ENCODE measurements at places on chromosomes 12 and 14.

DNA sequence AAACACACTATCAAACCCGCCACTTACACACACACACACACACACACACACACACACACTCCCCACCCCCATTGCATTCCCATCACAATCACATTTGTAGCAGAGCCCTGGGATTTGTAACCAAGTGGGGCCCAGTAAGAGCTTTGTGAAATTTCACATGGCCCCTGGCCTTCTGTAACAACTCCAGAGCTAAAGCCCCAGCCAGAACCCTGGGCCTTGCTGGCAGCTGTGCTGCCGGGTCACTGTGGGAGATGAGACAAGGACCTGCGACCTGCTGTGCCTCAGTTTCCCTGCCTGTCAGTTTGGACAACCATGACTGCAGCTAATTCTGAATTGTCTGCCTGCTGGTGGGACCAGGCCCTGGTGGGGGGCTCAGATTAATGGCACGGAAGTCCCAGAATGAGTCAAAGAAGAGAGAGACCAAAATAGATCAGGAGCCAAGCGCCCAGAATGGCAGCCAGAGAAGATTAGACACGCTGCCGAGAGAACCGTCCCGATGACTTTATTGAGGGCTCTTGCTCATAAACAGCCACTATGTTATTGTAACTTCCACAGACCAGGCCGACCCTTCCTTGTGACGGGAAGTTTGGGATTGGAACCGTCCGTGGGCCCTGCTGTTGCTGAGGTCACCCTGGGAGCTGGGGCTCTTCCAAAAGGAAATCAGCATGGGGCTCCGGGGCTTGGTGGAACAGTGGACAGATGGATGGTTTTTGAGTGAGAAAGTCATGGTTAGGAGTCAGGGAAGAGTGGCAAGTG lies 123.1 kb downstream of the ZFP36L1 start:
- DNase-seq = no peak

DNA sequence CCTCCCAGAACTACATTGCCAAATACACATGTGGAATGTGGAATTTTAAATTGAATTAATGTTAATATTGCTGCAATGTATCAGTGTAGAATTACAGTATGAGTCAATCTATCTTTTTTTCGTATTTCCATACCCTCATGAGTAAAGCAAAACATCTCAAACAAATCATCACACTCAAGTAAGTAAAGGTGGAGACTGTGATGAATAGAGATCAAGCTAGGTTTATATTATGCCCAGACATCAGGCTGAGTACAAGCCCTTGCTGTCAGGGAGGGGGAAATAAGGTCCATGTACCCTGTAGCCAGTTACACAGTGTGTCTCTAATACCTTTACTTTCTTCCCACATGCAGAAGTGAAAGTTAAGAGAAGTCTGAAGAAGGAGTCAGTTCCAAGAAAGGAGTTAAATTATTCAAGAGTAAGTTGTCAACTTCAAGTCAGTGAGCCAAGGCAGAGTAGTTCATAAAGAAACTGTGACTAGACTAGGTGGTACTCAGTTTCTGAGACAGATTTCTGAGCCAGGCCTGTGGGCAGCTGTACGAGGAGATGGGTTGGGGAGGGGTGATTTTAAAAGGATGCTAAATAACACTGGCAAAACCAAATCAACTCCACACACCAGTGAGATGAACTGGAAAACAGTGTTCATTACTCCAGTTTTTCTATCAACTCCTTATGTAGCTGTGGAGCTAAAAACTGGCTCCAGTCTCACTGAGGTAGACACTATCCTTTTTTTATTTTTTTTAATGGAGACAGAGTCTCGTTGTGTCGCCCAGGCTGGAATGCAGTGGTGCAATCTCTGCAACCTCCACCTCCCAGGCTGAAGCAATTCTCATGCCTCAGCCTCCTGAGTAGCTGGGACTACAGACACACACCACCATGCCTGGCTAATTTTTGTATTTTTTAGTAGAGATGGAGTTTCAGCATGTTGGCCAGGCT lies 23.8 kb upstream of the STK38L start:
- DNase-seq = no peak

DNA sequence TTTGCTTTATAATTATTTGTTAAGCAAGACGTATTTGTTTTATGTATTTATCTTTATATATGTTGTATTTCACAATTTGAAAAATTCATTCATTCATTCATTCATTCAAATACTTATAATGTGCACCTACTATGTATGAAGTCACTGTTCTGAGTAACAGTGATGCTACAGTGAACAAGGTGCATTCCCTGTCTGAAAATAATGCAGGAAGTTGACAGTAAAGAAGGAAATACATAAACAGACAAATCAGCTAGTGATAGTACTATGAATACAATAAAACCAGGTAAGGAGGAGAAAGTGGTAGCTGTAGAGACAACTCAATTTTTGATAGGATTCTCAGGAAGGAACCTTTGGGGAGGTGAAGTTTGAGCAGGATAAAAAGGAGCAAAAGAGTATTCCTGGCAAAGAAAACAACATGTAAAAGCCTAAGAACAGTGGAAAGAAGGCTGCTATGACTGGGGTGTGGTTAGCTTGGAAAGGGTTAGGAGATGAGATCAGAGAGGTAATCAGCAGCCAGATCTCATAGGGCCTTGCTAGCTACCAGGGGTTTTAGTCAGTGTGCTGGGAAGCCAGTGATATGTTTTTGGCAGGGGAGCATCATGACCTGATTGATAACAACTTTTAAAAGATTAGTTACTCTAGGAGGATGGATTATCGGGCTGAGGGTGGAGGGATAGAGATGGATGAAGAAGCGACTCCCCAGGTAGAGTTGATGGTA lies 17.4 kb downstream of the BICDL1 start:
- no peak for DNase-seq

- no peak for DNase-seq
These were observed 147.9 kb downstream of the ETV6 start for GRCh38 chr12:11797317-11797913.

DNA sequence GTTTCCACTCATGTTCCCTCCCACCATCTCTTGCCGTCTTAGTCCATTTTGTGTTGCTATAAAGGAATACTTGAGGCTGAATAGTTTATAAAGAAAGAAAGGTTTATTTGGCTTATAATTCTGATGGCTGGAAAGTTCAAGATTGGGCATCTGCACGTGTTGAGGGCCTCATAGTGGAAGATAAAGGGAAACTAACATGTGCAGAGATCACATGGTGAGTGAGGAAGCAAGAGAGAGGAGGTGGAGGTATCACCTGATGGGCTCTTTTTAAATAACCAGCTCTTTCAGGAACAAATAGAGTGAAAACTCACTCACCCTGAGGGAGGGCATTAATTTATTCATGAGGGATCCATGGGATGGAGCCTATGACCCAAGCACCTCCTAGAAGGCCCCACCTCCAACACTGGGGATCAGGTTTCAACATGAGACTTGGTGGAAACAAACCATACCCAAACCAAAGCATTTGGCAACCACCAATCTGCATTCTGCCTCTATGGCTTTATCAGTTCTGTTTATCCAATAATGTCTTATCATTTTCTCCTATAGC lies 29.5 kb downstream of the MYO1H start:
- DNase-seq = no peak

- DNase-seq = peak; percentile 31
These were observed 29.0 kb upstream of the SMUG1 start for GRCh38 chr12:54217774-54218241.

- peak; percentile 34 for DNase-seq
These were observed 4.1 kb downstream of the CLEC2D start for GRCh38 chr12:9673404-9674225.

DNA sequence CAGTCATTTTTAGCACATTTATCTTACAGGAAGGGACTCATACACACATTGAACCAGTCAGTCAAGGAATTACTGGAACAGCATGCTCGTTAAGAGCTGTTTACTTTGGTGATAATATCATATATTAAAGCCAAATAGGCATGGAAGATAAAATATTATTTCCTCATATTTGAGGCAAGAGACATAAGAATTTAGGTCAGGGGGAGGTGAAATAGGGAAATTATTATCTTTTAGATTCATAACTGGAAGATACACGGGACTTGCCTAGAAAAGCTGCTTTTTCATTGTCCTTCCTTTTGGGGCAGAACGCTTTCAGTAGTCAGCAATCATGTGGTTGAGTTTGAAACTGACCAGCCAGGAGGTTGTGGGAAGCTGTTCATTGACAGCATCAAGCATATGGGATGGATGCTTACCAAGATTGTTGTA lies 72.5 kb downstream of the NTN4 start:
- no peak for DNase-seq

DNA sequence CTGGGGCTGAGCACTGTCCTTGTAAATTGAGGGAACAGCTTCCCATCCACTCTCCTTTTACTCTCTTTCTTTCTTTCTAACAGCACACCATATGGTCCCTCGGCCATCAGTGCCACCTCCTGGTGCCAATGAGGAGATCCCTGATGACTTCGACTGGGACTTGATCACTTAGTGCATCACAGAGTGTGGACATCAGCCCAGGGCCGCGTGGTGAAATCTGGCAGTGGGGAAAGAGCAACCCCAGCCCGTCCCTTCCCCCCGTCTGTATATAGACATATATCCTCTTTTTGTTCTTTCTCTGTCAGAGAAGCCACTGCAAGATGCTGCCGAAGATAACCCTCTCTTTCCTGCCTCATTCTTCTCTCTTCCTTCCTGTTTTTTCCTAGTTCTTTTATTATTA lies 13.5 kb downstream of the C3AR1 start:
- no peak for DNase-seq

DNA sequence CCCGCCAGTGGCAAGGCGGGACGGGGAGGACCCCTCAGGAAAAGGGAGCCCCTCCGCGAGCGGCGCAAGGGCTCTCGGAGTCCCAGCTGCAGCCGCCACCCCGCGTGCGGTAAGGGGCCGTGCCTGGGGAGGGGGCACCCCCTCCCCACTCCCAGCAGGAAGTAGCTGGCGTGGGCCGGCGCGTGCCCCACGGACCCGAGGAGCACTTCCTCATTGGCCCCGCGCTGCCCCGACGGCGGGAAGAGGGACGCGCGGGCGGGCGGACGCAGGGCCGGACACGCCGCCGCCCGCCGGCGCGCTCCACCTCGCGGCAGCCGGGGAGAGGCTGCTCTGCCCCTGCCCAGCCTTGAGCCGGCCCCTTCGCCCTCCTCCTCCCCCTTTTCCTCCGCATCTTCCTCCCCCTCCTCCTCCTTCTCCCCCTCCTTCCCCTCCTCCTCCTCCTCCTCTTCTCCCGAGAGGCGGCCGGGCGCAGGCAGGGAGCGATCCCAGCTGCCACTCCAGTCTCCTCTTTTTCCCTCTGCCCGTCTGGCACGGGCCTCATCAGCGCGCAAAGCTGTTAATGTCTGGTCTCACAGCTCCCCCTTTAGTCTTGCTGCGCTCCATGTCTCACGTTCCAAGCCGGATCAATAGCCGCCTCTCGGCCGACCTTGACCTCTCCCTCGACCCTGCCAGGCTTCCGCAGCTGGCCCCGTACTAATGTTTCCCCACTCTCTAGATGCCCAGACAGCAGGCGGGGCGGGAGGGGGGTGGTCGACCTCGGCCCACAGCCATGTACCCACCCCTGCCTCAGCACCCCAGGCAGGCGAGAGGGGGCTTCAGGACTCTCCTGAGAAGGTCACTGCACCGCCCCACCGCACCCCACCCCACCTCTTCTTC lies 2.6 kb upstream of the BCL11B start:
- DNase-seq = peak; percentile 86

DNA sequence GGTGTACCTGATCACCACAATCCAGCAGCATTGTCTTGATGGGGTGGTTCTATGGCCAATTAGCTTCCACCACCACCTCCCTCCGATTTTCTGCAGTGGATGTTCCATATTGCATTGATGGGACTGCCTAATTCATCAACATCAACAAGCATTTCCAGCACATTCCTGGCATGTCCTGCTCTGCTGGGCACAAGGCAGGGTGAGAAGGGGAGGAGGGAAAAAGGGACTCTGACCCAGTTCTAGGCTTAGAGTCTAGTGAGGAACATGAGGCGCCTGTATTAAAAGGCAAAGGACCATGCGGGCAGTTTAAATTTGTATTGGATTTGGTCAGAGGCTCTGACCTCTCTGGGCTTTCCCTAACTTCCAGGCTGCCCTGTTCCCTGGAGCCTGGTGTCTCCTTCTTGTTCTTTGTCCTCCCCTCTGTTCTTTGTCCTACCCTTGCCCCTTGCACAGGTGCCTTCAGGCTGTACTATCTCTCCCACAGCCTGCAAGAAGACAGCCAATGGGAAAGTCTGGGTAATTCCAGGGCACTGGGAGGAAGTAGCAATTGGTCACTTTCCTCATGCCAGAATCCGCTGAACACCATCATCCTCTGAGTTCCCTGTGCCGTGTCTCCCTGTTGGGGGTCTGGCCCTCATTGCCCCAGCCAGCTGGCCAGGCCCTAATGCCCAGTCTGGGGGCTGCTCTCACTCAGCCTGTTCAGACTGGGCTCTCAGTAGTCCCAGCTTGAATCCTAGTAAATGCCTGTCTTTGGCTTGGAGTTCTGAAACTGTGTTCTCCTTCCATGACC lies 43.3 kb downstream of the TSPAN11 start:
- no peak for DNase-seq

DNA sequence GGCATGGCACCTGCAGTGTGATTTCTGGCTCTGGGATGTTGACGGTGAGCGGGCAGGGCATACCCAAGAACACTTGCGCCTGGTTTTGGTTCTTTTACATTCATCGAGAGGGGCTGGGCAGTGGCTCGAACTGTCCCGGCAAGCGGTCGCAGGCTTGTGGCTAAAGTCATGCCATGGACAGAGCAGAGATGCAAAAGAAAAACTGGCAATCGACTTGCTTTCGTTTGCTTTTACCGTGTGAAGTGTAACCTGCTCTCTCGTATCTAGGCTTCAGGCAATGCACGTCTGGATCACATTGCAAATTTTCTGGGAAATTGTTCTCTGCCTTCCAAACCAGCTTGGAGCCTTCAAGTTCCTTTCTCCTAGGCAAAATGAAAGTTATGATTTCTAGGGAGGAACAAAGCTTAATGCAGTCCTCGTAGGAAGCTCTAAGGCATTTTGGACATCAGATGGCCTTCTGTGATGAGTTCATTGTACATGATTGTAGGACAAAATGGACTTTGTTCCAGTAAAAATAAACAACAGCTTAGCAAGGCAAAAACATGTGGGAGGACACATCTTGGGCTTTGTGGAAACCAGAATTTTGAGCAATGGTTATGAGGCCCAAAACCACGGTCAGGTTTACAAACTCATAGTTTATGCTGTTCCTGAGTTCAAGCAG lies 18.3 kb downstream of the ADGRD1 start:
- DNase-seq = no peak

DNA sequence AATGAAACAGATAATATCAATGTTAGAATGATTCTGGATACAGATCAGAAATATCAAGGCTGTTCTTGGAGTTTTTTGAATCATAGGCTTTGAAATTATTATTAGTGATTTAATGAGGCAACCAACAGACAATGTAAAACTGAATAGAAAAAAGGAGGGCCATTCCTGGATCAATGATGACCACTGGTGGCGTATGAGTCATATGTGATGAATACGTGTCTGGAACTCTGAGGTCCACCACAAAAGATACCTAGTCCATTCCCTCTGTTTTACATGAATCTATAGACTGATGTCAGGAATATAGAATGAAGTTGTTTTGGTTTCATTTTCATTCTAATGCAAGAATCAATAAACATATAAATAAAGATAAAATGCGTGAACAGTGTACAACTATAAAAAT lies 78.3 kb upstream of the RTL1 start:
- DNase-seq = no peak

DNA sequence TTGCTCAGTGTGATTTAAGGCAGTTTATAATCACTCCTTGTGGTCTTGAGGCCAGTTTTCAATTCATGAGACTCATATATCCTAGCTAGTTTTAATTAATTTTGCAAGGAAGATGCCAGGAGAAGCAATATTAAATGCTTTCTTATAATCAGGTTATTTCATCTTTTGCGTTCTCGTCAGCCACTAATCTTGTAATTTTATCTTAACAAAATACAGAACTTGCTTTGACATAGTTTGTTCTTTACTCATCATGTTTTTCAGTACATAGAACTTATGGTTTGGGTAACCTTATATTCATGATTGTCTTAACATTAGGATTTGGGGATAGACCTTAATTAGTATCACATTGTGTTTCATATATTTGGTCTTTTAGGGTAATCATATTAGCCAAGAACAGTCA lies 76.0 kb downstream of the LIN52 start:
- no peak for DNase-seq
